NCI-H226 (cell line): ENCODE measurements at places on chromosomes 6 and 20.
A peak's percentile ranks its signal among the peaks of the same experiment; 100 is the strongest.

DNA sequence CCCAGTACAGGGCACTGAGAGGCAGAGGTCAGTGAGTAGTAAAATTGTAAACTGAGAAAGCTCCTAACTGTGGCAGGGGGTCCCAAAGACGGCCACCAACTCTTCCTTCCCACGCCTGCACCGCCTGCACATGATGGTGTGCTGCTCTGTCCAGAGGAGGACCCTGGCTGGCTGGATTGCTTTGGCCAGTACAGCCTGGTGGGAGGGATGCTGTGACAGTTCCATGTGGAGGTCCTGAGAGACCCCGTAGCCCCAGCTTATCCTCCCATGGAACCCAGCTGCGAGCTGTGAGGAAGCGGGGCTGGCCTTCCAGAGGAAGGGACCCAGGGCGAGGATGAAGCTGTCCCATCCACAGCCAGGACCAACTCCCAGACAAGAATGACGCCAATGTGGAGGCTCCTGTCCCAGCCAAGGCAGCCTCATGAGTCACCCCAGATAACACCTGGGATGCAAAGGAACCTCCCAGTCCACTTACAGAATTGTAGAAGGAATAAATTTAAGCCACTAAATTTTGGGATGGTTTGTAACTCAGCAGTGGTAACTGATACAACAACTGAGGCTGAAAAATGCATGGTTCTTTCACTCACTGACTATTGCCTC lies 2.0 kb upstream of the ACSS1 start:
- no peak for DNase-seq

- DNase-seq: no peak
Observed at GRCh38 chr6:138429761-138430160, 25.7 kb downstream of the HEBP2 start.

DNA sequence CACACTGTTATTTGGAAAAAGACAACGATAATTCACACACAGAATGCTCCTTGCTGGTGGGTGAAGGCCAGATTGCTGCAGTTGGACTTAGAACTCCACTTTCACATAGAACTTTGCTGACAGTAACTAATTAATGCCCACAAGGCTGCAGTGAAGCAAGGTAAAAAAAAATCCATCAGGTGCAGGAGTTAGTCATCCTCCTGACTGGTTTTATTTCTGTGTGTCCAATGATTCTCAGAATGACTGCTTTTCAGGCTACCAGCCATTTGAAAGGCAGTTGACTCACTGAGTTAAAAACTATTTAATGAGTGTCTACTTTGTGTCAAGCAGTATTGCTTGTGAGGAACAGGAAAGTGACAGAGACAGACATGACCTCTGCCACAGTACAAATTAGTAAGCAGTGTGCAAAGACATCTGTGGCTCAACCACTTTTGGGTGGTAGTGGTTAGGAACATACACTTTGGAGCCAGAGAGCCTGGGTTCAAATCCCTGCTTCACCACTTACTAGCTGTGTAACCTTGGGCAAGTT lies 41.9 kb downstream of the ELOVL5 start:
- DNase-seq: peak; percentile 65

GRCh38 chr6:71808865-71809264 lies 77.5 kb upstream of the RIMS1 start:
- no peak for DNase-seq

- DNase-seq: no peak
Observed at GRCh38 chr6:64591676-64592036, 956.1 kb downstream of the PHF3 start.

DNA sequence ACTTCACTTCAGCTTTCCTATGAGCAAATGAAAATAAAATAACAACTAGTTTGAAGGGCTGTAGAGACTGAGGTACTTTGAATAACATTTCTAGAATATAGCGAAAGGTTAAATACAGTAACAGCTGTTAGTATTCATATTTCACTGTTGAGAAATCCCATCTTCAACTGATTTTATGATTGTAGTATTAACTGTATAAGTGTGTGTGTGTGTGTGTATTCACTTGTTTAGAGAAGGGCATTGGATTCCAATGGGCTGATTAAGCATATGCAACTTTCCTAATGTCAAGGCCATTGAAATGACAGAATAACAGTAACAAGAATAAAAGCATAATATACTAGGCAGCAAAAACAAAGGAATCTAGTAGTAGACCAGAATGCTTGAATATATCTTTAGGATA lies 957.5 kb upstream of the EPHA7 start:
- no peak for DNase-seq

DNA sequence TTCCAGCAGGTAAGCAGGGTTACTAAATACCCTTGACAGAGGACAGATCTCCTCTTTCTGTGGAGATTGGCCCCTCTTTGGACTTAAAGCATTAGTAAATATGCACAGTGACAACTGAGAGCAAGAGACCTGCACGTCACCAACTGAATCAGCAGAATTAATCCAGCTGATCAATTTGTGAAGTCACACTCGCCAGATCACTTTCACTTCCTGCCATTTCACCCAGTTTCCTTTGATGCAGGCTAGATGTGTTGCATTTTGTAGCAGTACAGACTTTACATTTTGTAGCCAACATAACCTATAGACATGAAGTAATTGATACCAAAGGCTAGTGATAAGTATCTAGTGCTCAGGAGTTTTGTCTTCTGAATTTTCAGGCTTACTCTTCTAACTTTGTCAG lies 11.9 kb downstream of the SYNE1 start:
- no peak for DNase-seq

DNA sequence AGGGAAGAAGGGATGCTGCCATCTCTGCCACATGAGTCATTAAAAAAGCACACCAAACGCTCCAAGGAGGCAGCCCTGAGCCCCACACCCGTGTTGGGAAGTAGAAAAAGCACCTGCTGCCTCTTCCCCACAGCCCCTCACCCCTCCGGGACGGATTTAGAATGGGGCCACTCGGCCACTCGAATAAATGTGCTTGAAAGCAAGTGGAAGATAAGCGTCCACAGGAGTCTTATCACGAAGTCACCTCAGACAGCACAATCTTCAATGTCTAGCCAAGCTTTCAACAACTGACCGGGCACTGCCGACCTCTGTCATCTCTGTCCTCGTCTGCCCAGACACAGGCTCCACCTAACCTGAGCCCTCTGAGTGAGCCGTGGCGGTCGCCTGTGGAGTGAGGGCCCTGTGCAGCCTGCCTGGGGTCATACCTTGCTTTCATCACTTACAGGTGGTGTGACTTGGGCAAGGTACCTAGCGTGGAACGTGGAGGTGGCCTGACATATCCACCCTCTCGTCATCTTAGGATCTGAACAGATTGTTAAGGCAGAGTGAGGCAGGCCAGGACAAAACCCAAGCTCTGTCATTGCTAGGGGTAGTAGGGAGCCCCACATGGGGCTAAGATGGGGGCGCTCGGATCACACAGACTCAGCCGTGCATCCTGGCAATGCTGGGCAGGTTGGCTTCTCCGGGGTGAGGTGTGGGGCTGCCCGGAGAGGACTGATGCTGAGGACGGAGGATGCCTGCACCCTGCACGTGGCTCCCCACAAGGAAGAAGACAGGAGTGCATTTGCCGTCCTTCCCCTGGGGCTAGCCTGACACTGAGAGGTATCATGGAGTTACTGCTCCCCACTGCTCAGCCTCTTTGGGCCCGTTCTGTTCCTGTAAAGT lies 34.8 kb downstream of the PSMG4 start:
- no peak for DNase-seq

DNA sequence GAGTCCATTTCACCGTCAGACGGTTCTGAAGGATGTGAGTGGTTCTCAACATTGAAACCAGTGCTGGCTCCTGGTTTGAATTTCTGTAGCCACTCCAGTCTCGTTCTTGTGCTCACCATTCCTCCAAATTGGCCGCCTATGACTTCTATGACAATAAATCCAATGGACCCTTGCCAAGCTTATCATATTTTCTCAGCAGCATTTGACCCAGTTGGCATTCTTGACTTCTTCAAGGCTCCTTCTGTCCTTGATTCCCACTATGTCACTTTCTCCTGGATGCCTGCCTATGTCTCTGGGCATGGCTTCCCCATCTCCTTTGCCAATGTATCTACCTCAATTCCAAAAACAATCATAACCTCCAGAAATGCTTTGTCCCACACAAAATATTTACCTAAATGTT lies 756.0 kb upstream of the NRSN1 start:
- DNase-seq: no peak

GRCh38 chr20:64216036-64216435 lies 39.5 kb upstream of the PCMTD2 start:
- no peak for DNase-seq

- DNase-seq: no peak
Observed at GRCh38 chr6:115551527-115551926, 509.2 kb downstream of the FRK start.

- DNase-seq: no peak
Observed at GRCh38 chr6:147207837-147208754, 3.9 kb downstream of the STXBP5 start.

GRCh38 chr20:62805155-62805710 lies 598 bp downstream of the OGFR start:
- no peak for DNase-seq

- no peak for DNase-seq
Observed at GRCh38 chr6:38503032-38503773, 136.5 kb downstream of the BTBD9 start.

DNA sequence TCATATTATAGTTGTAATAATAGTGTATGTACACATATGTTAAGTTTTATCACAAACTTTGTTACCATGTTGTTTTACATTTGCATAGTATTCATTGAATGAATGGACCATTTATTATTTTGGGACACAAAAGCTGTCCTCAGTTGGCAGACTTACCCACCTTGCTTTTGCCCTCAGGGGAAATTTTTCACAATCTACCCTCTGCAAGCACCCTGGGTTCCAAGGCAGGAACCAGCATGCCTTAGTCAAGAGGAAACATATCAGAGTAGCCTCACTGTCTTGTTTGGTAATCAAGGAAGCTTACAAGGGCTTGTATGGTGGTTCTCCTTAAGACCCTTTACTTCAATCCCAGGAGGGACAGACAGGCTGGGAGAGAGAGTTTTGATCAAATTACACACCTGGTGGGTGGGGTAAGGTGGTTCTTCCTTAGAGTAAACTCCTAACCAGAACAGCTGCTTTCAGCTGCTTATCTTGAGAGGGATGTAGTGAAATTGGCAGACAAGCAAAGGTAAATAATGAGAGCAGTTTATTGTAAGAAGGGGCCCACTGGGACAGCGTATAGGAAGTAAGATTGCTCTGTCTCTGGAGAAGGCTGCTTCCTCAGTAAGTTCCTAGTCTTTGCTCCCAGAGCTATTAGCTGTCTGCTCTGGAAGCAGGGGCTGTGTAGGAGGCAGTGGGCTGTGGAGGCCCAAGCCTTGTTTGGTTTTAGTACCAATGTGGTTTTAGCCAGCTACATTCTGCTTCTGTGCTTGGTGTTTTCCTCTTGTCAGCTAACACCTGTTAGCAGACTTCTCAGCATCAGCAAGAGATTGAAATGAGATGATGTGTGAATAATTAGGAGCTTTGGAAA lies 31.1 kb downstream of the BRPF3 start:
- DNase-seq: no peak

DNA sequence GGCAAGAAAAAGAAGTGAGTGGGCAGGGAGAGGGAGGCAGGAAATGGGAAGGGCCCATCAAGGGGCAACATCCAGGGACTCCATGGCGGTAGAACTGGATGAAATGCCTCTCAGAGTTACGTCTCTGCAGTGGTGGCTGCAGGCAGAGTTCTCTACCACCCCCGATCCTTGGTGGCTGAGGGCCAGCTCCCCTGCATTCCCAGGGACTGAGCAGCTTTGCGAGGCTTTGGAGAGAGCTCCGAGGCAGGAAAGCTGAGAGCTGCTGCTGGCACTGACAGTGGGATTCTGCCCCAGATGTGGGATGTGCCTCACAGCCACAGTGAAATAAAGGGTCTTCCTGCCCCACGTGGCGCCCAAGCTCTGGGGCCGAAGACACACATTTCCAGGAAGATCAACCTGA lies 236.6 kb downstream of the SLC24A3 start:
- no peak for DNase-seq

DNA sequence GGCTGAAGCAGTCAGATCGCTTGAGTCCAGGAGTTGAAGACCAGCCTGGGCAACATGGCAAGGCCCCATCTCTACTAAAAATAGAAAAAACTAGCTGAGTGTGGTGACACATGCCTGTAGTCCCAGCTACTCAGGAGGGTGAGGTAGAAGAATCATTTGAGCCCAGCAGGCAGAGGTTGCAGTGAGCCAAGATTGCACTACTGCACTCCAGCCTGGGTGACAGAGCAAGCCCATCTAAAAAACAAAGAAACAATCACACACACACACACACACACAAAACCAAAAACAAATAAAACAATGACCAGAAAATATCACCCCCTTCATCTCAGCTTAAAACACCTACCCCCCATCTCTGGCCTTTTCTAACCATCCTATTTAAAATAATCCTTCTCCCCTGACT lies 68.0 kb downstream of the BTBD9 start:
- no peak for DNase-seq

DNA sequence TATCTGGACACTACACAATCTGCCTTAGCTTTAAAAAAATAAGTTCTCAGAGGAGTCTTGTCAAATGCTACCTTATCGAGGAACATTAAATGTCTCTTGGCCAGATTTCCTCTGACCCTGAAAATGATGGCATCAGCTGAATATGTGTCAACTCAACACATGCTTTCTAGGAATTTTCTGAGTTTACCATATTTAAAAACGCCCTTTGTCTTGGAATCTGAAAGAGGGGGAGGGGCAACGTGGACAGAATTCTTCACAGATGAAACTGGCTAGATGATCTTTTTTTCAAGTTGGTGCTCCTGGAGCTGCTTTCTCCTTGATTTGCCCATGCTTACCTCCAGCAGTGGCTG lies 5.1 kb downstream of the SOX4 start:
- DNase-seq: no peak

- DNase-seq: no peak
Observed at GRCh38 chr20:38303908-38304379, at the start of gene BPI. TSS of gene BPI (plus strand) at chr20:38304156. CDS start at chr20:38304224, 68 bp downstream.

DNA sequence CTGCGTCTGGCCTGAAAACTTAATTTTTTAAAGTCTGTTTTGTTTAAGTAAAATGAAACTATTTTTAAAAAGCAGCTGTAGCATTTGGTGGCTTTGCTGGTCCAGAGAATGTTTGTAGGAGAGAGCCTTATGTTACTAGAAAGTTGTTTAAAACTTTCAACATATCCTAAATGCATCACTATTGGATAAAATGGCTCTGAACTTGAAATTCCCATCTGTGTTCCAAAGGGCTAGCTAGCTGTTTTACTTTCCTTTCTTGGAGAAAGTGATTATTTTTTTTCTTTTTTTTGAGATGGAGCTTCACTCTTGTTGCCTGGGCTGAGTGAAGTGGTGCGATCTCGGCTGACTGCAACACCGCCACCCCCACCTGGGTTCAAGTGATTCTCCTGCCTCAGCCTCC lies 2.5 kb downstream of the SYNJ2 start:
- no peak for DNase-seq
